ENCODE measurements at places on chromosomes 1 and 21.
A peak's percentile ranks its signal among the peaks of the same experiment; 100 is the strongest.

- no peak for DNase-seq
These were observed 66.3 kb upstream of the NTPCR start for GRCh38 chr1:232883992-232884661.

GRCh38 chr21:34570313-34570712, 44.6 kb downstream of the RCAN1 start:
- no peak for DNase-seq

DNA sequence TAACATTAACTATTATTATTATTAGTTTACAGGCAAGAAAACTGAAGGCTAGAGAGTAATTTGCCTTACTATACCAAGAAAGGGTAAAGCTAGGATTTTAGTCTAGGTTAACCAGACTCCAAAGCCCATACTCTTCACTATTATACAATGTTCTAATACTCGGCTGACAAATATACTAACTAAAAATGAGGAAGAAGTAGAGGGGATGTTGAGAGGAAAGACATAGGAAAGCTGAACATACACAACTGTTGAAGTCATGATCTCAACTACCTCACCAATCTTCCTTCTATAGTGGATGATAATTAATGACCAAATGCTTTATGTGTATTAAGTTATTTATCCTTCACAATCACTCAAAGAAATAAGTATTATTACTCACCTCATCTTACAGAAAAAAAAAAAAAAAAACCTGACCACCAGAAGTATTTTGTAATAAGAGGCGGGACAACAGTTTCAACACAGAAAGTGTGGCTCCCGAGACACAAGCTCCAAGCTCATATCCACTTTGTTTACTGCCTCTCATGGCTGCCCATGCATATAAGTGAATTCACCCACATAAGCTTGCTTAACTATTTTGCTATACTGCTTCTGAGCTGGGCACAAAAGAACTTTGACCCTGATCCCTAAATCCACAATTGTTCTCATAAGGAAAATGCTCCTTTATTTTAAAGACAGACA, 78.0 kb downstream of the USP1 start:
- DNase-seq, result no peak

DNA sequence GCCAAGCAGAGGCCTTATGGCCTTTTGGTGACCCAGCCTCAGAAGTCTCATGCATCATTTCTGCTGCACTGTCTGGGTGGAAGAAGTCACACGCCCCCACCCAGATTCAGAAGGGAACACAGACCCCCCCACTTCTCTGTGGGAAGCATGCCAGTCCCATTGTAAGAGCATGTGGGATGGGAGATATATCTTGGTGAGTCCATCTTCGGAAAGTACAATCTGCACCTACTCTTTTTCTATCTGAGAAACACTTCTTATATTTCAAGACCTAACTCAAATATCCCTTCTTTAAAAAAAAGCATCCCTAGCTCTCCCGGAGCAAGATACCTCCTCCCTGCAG, 159.6 kb upstream of the FGGY start:
- DNase-seq, result no peak

DNA sequence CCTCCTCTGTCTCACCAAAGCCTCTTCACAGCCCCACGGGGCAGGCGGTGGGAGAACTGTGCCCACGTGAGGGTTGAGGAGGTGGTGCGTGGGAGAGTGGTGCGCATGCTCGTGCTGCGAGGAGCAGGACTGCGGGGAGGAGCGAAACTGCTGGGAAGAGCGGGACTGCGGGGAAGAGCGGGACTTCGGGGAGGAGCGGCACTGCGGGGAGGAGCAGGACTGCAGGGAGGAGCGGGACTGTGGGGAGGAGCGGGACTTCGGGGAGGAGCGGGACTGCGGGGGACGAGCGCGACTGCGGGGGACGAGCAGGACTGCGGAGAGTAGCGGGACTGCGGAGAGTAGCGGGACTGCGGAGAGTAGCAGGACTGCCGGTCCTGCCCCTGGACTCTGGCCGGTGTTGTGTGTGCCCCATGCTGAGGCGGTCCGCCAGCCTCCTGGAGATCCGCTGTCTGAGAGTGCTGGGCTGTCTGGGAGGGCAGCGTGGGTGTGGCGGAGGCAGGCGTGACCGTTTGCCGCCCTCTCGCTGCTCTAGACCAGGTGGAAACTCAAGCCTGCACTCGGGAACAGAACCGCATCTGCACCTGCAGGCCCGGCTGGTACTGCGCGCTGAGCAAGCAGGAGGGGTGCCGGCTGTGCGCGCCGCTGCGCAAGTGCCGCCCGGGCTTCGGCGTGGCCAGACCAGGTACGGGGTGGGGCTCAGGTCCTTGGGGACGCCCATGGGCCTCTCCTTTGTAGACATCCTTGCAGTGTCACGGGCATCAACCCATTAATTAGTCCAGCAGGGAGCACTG, 24.6 kb downstream of the TNFRSF1B start:
- DNase-seq, result peak; percentile 17

GRCh38 chr1:227794817-227795192, 20.7 kb upstream of the PRSS38 start:
- no peak for DNase-seq

DNA sequence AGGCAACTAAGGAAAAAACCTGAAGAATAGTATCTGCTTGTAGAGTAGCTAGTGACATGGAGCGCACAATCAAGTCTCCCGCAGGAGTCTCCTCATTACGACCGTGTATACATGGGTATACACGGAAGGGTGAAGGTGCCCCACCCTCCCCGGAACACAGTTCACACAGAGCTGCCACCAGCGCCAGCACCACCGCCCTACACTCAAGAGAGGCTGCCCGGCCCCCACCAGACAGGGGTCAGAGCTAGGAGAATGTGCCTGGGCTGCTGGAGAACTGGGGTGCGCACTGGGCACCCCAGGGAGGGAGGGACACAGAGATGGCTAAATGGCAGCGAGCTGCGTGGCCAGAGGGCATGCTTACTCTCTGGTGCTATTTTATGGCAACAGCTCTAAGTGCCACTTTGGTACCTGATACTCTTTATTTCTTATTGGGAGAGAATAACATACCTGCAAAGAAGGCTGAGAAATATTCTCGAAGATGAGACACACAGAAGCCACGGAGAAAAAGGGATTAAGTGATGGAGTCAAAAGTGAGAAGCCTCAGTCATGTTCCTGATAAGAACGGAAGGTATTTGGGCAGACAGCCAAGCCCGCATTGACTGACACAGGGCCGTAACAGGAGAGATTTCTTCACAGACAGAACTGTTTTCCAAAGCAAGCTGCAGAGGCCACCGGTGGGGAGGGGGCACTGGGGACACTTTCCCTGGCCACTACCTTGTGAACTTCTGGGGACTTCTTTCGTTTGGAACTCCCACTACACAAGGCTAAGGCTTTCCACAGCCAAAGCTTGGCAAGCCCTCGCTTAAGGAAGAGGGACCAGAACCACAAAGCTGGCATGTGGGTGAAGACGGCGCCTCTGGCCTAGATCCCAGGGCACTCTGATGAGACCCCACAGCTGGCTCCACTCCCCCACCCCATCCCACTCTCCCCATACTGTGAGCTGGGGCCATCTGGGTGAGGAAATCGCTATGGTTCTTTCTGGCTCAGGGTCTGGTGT, 108.0 kb downstream of the PGBD5 start:
- no peak for DNase-seq

DNA sequence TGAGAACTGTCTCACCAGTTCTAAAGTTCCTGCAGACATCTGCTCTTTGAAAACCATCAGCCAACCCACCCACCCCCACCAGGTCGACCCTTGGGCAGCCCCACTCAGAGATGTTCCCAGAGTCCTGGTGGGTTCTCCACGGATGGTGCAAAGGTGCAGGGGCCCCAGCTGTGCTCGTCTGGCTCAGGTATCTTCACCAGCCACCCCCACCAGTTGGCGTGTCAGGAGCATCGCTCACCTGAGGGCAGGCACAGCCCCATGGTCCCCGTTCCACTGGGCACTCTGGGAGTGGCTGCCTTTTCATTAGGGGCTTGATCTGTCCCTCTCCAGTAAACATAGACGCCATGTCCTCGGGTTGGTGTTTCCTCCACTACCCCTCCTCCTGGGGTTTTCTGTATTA, 70.5 kb downstream of the UMODL1 start:
- no peak for DNase-seq

DNA sequence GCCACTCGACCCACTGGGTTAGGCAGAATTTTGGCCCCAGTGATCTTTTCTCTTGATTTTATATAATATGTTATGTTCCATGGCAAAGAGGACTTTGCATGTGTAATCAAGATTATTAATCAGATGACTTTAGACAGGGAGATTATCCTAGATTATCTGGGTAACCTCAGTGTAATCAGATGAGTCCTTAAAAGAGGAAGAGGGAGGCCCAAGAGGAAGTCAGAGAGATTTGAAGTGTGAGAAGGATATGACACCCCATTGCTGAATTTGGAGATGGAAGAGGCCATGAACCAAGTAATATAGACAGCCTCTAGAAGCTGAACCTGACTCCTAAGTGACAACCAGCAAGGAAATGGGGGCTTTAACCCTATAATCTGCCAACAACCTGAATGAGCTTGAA, 117.1 kb upstream of the CSF3R start:
- no peak for DNase-seq

DNA sequence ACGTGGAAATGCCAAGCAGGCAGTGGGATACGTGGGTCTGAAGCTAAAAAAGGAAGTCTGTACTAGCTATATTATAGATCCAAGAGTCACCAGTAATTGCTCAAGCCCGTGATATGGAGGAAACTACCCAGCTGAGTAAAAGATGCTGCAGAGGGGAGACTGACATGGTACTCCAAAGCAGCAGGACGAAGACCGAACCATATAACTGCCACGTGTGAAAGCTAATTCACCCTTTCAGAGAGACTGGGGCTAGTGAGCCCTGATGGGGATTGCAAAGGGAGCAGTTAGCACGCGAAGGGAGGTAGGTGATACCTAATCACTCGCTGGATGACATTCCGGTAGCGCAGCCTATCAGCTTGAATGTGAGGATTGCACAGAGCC, 316 bp downstream of the AP4B1 start:
- no peak for DNase-seq

DNA sequence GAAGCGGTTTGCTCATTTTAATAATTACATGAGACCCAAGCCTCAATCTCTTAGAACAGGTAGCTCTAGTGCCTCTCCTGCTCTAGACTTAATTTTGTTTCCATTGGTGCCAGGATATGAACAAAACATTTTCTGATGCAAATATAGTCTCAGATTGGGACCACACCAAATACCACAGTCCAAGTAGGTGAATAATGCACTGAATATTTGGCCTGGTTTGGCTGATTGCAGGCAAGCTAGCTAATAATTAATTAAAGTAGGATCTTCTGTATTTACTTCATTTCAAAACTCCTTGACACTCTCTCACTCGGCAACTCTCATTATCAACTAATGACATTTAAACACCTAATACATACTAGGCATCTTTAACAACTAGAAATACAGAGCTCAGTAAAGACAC, 219.6 kb downstream of the LTN1 start:
- no peak for DNase-seq
